Vagina (tissue), 2 donors: ENCODE measurements at places on chromosomes 5 and 9. TPM values are rescaled to one million over a fixed set of nuclear protein-coding genes. Genes with fewer than 3 reads are reported as not detected.

RAB3C gene
- 2.5 TPM for total RNA-seq

ZFP62 gene
- total RNA-seq, result 22.3 TPM

ANAPC2 gene
- total RNA-seq, result 30.0 TPM

CCDC112 gene
- total RNA-seq, result 7.9 TPM

BICD2 gene
- 82.7 TPM for total RNA-seq
